ENCODE measurements at places on chromosomes 7 and 10.

DNA sequence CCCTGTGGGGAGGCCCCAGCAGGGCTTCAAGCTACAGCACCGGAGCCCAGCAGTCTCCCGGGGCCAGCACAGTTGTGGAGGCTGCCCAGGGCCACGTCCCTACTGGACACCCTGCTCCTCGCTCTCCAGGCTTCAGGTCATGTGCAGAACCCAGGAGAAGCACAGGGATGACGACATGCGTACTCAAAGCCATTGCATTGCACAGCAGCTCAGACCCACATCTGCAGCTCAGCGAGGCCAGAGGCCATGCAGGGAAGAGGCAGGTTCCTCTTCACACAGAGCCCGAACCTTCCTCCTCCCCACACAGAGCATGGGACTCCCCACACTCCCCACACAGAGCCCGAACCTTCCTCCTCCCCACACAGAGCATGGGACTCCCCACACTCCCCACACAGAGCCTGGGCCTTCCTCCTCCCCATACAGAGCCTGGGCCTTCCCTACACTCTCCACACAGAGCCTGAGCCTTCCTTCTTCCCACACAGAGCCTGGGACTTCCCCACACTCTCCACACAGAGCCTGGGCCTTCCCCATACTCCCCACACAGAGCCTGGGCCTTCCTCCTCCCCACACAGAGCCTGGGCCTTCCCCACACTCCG, 12.3 kb downstream of the CFAP46 start:
- no peak for DNase-seq

DNA sequence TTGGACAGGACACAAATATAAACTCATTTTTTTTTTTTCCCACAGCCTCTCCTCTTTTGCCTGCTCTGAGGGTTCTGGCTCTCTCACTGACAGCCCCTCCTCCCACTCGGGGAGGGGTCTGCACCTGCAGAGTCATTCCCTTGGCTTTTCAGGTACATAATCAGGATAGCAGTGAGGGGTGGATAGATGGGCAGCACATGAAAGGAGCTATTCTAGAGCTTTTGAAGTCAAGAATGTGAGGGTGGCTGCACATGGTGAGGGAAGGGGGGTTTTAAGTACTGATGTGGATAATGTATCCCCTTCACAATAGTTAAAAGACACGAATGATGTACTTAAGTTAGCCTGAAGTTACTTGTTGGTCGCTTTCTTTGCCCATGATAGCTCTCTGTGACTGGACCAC, 76.2 kb downstream of the CFAP58 start:
- DNase-seq, result no peak

DNA sequence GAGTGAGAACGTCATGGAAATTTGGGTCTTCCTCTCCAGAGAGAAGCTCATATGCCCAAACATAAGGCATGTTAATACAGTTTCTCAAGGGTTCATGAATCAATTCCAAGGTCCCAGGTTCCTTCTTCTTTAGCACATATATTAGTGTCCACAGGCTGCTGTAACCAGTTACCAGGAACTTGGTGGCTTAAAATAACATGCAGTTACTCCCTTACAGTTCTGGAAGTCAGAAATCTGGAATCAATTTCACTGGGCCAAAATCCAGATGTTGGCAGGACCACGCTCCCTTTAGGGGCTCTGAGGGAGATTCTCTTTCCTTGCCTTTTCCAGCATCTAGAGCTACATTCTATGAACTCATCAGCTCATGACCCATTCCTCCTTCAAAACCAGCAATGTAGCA, 64.8 kb downstream of the MRC1 start:
- no peak for DNase-seq

DNA sequence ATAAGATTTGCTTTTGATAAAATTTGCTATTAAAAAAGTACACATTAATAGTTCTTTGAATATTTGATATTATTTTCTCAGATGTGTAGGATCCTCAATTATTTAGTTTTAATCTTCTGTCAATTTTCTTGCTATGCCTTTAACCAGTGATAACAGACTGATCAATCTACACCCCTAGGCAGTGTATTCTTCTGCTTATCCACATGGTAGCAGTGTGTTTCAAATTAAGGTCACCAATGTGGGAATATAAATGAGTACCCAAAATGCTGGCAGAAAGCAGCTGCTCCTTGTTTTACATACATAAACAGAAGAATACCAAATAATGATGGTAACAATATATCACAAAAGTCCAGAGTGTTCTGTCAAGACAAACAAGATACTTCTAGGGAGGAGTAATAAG, 87.0 kb downstream of the SKAP2 start:
- DNase-seq, result no peak

DNA sequence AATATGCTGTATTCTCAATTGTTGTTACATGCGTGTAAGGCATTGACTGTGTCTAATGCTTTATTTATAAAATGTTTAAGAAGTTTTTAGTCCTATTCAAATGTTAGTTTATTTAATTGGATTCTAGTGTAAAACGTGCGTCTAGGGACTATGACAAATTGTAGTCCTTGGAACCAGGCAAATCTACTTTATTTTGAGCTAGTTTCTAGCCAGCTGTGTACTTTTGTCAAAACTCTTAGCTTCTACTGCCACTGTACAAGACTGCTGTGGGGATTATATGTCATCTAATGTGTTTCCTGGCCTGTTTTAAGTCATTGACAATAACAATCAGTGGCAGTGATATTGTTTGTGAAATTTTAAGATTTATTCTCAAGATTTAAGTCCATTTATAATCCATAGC, 220.5 kb upstream of the SEMA3D start:
- no peak for DNase-seq

DNA sequence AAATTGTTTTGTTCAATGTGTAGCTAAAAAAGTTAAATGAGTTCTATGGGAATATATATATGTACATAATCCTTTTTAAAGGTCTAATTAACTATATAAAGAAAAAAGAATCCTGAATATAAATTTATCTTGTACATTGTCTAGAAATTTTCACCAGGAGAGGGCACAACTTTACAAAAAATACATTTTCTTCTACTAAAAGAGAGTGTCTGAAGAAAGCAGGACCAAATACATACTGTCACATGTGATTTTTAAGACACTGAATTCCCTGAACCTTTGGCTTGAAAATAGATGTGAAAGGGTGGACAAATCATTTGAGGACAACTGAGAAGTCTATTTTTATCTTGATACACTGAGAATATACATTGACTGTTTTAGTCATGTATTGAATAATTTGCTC, 204.3 kb downstream of the DGKB start:
- DNase-seq, result no peak

DNA sequence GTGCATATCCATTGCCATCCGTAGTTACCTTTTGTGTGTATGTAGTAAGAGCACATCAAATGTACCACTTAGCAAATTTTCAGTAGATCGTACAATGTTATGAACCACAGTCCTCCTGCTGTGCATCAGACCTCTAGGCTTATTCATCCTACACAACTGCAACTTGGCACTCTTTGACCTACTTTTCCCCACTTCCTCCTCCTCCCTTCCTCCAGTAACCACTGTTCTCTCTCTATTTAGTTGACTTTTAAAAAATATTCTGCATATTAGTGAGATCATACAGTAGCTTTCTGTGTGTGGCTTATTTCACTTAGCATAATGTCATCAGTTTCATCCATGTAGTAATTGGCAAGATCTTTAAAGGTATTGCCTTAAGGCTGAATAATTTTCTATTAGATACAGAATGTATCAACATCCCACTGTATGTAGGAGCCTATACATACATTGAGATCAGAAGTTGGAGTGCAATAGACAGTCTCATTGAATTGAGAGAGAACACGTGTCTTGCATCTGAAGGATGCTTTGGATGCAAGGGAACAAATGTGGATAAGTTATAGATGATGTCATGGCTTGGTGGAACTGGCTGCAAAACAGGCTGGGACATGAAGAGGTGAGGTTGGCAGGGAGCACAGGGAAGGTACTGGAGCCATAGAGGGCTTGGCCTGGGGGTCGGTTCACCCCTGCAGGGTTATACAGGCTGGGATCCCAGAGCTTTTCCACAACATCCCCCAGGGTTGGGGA, 83.0 kb upstream of the FAM180A start:
- no peak for DNase-seq
